ENCODE measurements at places on chromosomes 5 and 9.
A peak's percentile ranks its signal among the peaks of the same experiment; 100 is the strongest.

DNA sequence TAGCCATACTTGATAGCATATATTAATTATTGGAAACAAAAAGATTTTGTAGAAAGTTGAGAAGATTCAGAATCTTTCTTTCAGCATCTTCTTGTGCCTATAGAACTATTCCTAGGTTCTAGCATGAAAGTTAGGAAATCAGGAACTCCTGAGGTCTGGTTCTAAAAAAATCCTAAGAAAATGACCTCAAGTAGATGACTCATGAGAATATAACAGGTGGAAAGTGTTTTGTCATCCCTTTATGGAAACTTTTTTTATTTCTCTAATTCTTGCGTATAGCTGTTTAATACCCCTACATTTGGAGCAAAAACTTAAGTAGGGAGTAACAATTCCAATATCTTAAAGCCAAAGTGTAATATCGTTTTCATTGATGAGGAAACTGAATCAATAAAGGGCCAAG lies 574.1 kb downstream of the NR2F1-AS1 start:
- DNase-seq, result no peak

GRCh38 chr5:111680737-111681413 lies 76.1 kb downstream of the NREP start:
- DNase-seq, result no peak

DNA sequence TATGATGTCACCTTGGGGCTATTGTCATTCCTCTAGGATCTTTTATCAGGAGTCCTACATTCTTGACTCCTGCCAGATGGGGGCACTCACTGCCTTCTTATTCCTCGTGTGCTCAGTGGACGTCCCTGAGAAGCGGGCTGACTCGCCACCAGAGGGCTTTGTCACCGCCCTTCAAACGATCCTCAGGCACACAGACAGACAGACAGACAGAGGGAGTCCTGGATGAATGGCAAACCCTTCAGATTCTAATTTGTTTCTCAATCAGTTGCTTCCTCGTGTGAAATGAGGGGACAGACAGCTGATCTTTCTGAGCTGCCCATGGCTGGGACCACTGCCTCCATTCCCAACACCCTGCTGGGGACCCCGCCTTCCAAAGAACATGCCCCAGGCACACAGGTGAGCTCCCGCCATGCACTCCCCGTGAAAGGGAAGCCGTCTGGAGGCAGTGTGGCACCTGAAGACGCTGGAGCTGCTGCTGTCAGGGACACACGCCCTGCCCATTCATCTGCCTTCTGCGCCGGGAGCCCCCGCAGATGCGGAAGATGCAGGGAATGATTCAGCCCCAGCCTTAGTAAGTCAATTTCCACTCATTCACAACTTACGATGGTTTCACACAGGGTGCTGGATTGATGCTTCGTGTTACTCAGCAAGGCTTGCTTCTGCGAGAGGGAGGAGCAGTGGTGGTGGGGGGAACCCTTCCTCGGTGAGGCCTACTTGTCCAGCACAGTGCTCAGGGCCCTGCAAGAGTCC lies 24.9 kb upstream of the SH3PXD2B start:
- peak; percentile 88 for DNase-seq

- DNase-seq, result no peak
Measured at GRCh38 chr9:29183971-29184370, 1610.7 kb upstream of the C9orf72 start.

- no peak for DNase-seq
Measured at GRCh38 chr5:34789021-34789531, 49.9 kb upstream of the TTC23L start.

GRCh38 chr9:105299190-105299854 lies 54.9 kb downstream of the SLC44A1 start:
- no peak for DNase-seq

- no peak for DNase-seq
Measured at GRCh38 chr5:3786891-3787430, 191.3 kb downstream of the IRX1 start.

Measured in H9 (cell line).